Right hindlimb (tissue), 1 donor: ENCODE measurements at places on chromosomes 7 and 10.

DNA sequence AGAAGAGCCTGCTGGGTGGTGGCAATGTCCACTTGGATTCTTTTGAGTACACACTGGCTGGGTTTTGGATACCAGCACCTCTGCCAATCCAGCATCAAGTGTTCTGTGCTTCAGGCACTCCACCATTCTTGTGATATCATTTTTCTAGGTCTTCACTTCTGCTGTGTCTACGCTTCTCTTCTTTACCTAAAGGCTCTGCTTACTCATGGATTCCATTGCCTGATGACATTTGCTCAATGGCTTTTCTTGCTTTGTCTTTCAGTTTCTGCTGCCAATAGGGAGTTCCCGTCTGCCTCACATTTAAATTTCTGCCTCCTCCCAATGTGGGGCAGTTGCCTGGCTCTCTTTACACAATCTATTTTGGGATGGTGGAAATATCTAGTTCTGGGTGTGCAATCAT lies 12.7 kb upstream of the PAPSS2 start:
- no peak for DNase-seq

DNA sequence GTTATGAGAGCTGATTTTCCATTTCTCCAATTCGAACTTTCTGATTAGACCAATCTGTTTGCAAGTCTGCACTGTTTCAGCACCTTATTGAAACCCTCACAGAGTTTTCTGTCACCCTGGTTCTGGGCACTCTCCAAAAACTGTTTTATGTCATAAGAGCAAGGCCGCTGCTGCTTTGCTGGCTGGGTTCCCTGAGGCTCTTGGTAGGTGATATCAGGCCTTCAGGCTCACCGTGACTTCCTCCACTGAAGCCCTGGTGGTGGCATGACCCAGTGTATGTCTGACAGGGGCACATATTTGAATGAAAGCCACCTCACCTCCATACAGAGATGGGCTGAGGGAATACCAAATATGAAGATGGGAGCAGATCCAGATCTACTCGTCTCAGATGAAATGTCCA lies 8.3 kb downstream of the RABGEF1 start:
- DNase-seq: no peak

- no peak for DNase-seq
Measured at GRCh38 chr7:108088729-108089128, 41.4 kb downstream of the LAMB4 start.

GRCh38 chr7:193481-194251 lies 1.3 kb downstream of the FAM20C start:
- DNase-seq: no peak

- DNase-seq: no peak
Measured at GRCh38 chr7:11410656-11411644, 421.0 kb downstream of the THSD7A start.

DNA sequence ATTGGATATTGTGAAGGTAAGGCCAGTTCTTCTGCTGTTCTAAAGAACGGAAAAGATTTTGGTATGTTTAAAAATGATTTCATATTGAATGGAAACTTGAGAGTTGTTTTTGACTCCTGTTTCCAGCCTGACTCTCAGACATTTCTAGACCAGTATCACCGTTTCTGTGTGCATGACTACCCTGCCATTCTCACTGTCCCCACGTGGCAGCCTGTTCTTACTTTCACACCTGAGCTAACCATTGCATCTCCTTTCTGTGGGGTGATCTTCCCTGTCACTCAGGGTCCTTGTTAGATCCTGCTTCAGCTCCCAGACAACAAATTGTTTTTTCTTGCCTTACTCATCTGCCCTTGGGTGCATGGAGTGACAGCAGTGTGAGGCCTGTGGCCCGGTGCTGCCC lies 38.9 kb downstream of the GLRX3 start:
- no peak for DNase-seq

GRCh38 chr7:77727527-77727926 lies 31.3 kb downstream of the RSBN1L start:
- no peak for DNase-seq

GRCh38 chr10:90939116-90939515 lies 18.2 kb upstream of the ANKRD1 start:
- no peak for DNase-seq

DNA sequence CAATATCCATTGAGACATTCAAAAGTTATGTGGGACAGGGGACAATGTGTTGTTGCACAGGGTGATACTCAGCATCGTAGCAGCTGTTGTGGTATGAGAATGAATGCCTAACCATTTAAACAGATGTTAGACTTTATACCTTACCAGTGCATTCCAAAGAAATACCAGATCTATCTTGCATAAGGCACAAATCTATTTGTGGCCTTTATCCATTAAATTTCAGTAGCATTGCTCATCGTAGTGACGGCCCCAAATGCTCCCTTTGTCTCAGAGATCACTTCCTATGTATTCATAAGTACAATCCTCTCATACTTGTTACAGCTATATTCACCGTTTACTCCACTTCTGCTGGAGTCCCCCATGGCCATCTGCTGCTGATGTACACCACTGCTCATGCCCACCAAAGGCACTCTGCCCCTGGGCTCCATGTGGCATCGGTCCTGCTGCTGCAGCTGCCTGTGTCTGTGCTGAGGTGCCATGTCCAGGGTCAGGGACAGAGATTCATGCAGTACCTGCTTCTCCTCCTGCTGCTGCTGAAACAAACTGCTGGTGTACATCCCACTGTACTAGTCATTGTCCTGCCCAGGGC lies 96.3 kb downstream of the CPED1 start:
- no peak for DNase-seq

GRCh38 chr7:31123321-31123720 lies 71.2 kb downstream of the ADCYAP1R1 start:
- DNase-seq: no peak

- no peak for DNase-seq
Measured at GRCh38 chr10:128247576-128247975, 121.4 kb upstream of the MKI67 start.

DNA sequence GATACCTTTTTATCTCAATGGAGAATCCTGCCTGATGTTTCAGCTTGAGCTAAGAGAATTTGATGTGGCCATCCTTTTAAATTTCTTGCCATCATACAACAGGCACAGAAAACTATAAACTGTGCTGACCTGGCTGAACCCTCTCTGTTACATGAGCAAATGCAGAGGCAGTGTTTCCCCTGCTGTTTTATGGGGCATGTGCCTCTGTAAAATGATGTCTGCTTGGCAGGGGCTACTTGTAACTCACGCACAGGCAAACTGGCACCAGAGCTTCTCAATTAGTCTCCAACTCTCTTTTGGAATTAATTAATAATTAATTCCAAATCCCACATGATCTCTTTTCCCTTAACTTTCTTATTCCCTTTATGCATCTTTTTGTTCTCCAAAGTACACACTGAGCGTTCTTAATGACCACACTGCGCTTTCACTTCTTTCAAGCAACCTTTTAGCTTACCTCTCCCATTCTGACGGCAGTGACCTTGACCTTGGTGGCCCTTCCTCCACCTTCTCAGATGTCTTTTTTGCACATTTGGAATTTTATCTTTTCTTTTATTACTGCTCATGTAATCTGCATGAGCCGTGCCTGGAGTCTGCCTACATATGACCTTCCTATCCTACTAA lies 334.0 kb downstream of the PLXNA4 start:
- no peak for DNase-seq

GRCh38 chr10:15313843-15314242 lies 57.2 kb downstream of the FAM171A1 start:
- no peak for DNase-seq

- DNase-seq: no peak
Measured at GRCh38 chr7:130887182-130887956, 153.4 kb upstream of the KLF14 start.

DNA sequence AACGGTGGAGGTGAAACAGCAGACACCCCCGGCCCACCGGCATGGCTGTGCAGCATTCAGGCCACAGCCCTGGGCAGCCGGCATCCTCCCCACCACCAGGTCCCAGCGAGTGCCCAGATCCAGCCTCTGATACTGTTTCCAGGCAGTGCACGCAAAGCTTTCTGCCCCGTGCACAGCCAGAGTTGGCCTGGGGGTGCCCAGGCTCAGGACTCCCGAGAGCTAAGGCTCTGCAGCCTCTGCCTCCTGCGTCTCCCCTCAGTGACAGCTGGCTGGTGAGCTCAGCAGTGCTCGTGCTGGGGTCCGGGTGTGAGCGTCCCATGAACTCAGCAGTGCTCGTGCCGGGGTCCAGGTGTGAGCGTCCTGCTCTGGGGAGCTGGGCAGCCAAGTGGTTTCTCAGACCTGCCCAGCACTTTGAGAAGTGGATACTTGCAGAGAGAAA lies 65.4 kb downstream of the CFAP46 start:
- no peak for DNase-seq

GRCh38 chr7:5453566-5454075 lies 30.0 kb upstream of the TNRC18 start:
- DNase-seq: no peak

GRCh38 chr10:98293550-98294269 lies 25.7 kb upstream of the LOXL4 start:
- peak; percentile 64 for DNase-seq

- no peak for DNase-seq
Measured at GRCh38 chr7:81470724-81471379, 299.0 kb downstream of the HGF start.

GRCh38 chr7:66905278-66905677 lies 15.7 kb upstream of the TMEM248 start:
- no peak for DNase-seq

- DNase-seq: no peak
Measured at GRCh38 chr10:6009961-6010360, 32.6 kb upstream of the IL15RA start.

- DNase-seq: peak; percentile 72
Measured at GRCh38 chr10:59177031-59177797, 771 bp downstream of the PHYHIPL start.

GRCh38 chr10:67839951-67840350 lies 2.0 kb upstream of the DNAJC12 start:
- DNase-seq: no peak

- DNase-seq: no peak
Measured at GRCh38 chr7:104931181-104931781, 82.7 kb upstream of the KMT2E start.

DNA sequence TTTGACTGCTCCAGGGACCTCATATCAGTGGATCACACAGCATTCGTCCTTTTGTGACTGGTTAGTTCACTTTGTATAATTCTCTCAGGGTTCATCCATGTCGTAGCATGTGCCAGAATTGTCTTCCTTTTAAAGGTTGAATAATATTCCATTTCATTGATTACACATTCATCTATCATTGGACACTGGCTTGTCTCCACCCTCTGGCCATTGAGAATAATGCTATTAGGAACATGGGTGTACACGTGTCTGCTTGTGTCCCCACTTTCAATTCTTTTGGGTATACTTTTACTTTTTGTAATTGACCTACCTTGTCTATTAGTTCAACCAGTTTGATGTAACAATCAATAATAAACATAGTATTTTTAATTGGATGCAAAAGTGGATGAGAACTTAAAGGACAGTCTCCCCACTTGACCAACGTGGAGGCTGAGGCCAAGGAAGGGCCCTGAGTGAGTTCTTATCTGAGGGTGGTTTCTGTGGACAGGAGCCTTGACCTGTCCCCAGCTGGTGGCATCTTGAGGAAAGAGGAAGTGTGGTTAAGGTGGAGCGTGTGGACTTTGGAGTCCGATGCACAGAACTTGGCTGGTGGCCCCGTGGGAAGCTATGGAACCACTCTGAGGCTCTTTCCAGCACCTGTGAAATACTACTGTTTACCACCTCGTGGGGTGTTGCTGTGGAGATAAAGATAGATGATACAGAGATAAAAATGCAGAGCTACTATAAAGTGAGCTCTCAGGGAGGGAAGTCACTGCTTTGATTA lies 16.6 kb downstream of the WDFY4 start:
- no peak for DNase-seq

- DNase-seq: no peak
Measured at GRCh38 chr10:132670546-132671227, 115.3 kb downstream of the NKX6-2 start.

GRCh38 chr10:63106111-63106755 lies 26.9 kb upstream of the NRBF2 start:
- no peak for DNase-seq

- no peak for DNase-seq
Measured at GRCh38 chr10:44312401-44312800, 72.5 kb downstream of the CXCL12 start.

- no peak for DNase-seq
Measured at GRCh38 chr10:78359640-78360091, 326.0 kb downstream of the RPS24 start.

GRCh38 chr10:71687480-71687879 lies 32.1 kb downstream of the C10orf105 start:
- no peak for DNase-seq

DNA sequence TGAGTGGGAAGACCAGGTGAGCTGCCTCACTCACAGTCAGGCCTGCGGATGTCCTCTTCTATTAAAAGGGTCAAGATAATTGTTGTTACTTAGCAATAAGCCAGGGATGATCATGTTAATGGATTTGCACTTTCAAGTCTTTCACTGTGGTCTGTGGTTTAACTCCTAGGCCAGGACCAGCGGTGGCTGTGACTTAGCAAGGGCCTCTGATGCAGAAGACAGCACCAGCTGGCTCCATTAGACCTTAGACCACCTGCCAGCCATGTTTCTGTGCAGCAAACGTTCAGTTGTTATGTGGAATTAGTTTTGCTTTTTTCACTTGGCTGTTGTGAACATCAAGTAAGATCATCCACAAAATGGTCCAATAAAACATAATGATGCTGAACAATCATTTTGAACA lies 537.3 kb downstream of the TNS3 start:
- DNase-seq: no peak

- no peak for DNase-seq
Measured at GRCh38 chr10:52961323-52961722, 188.7 kb upstream of the MBL2 start.

DNA sequence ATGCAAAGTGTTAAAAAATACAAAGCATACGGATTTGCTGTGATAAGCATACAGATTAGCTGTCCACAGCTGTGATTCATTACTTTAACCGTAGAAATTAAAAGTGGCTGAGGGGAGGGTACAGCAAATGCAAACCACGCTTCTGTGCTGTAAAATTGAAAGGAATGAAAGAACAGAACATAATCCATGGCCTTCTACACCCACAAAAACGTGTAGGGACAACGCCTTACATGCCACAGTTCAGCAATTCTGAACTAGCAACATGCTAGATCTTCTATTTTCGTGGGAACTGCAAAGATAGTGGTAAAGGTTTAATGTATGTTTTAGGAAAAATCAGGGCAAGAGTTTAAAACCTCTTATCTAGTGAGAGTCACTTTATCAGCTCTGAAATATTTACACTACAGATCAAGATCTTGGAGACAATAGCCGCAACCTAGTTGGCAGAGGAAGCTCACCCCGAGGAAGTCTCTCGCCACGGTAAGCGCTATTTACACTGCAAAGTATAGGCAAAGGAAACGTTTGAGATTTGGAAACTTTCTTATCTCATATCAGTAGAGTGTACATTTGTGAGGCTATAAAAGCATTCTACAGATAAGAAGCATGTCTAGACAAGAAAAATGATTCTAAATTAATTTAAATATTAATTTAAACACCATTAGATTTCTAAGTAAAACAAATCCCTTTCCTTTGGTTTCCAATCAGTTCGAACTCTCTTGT lies 193.6 kb downstream of the MLLT10 start:
- DNase-seq: no peak

- no peak for DNase-seq
Measured at GRCh38 chr7:98470485-98471240, 69.8 kb upstream of the BAIAP2L1 start.
